ENCODE measurements at places on chromosomes 11 and 22. TPM values are rescaled to one million over a fixed set of nuclear protein-coding genes. Genes with fewer than 3 reads are reported as not detected.

DNA sequence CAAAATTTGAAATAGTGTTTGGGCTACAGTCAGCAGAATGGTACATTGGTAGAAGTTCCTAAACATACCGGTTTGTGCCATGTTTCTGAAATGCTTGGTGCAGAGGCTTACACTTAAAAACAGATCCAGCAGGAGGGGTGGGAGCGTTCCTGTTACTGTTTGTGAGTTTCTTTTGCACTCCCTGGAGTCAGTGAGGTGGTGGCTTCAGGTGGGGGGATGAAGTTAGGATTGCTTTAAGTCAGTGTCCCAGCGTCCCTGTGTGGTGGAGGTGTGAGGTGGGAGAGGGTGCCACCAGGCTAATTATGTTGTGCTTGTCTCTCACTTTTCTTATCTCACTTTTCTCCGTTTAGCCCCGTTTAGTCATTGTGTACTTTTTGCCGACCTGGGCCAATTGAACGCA, 9.7 kb downstream of the TNRC6B start:
- no peak for DNase-seq

- no peak for DNase-seq
These were observed 61.4 kb downstream of the LIF start for GRCh38 chr22:30185129-30185528.

GRCh38 chr11:1150769-1151365, 6.9 kb upstream of the MUC5AC start:
- no peak for DNase-seq

DNA sequence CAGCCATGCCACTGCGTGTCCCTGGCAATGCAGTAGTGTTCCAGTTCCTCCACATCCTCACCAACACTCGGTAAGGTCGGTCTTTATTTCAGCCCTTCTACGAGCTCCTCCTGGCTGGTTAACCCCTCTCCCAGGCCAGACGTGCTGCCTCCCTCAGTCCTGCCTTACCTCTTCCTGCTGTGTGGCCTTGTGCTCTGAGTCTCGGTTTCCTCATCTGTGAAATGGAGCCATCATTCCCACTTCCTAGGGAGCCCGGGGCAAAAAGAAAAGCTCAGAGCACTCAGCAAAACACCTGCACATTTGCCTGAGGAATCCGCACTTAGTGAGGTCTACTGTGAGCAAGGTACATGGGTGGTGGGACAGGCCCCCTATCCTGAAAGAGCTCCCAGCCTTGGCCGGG, 9.8 kb downstream of the TP53I11 start:
- DNase-seq: no peak

- DNase-seq: no peak
These were observed 295.1 kb upstream of the ANO5 start for GRCh38 chr11:21897752-21898151.

DNA sequence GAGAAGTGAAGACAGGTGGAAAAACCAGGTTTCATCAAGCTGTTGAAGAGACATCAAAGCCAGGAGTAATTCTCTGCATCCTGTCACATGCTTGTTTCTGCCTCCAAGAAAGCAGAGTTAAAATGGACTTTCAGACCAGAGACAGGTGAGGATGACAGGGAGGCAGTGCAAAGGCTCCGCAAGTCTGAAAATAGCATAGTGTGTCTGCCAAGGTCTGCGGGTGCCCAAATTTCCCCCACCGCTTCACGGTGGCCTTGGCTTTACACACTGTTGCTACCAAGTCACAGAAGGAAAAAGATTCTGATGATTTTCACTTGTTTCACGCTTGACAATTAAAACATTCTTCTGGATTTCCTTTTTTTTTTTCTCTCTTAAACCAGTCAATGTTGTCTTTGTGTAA, 44.2 kb downstream of the SNX19 start:
- no peak for DNase-seq

Gene CASP1
- polyA plus RNA-seq: 15.4 TPM

DNA sequence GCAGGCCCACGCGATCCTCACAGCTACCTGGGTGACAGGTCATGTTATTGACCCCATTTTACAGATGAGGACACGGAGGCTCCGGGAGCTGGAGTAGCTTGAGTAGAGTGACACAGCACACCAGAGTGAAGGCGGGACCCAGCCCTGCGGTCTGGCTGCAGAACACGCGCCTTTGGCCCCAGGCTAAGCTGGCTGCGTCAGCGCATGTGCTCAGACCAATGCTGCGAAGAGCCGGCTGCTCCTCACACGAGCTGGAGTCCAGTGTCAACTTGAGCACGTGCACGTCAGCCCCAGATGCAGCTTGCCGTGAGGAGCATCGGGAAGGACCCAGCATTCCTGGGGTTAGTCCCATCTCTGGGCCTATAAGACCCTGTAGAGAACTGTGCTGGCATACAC, 49.9 kb downstream of the SCUBE1 start:
- DNase-seq: peak; percentile 73

Gene CARD10
- 2.3 TPM for polyA plus RNA-seq

DNA sequence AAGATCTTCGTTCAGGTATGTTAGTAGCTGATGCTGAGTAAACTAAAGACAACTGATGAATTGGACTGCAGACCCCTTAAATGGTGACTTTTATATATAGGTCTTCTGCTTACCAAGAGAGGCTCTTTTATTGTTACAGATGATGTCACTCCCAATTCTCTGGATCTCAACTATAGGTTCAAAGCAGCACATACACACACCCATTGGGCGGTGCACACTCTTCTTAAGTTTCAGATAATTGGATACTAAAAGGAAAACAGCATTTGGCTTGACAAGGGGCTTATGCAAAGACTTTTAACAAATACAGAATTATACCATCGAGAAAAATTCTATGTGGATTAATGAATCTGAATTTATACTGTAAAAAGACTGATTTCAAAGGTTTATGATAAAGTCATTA, at the start of gene PTH:
Gene PTH, minus strand, starts transcription at position 69 of the 400 bp plus-strand sequence. CDS start 3,142 bp downstream, outside the sequence.
- no peak for DNase-seq

DNA sequence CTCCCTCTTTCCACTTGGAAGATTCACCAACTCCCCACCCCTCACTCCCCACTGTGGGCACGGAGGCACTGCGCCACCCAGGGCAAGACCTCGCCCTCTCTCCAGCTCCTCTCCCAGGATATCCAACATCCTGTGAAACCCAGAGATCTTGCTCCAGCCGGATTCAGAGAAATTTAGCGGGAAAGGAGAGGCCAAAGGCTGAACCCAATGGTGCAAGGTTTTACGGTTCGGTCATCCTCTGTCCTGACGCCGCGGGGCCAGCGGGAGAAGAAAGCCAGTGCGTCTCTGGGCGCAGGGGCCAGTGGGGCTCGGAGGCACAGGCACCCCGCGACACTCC, 397 bp upstream of the CD44 start:
- no peak for DNase-seq

- no peak for DNase-seq
These were observed 40.4 kb downstream of the C11orf58 start for GRCh38 chr11:16778876-16779275.

DNA sequence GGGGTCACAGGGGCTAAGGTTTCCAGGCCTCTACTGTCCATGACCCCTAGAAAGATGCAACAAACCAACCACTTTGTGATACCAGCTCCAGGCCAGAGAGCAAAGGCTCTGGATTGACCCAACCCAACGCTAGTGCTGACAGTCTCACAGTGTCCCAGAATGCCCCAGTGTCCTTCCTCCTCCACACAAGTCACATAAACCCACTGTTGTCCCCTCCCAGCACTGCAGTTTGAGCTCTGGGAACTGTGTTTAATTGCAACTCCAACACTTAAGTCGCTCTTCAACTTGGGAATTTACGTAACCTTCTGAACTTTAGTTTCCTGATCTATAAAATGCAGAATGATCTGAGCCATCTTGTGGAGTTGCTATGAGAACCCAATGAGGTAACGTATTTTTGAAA, 47.5 kb downstream of the PC start:
- DNase-seq: no peak

Gene ENTHD1
- polyA plus RNA-seq: not detected

Gene ARCN1
- 206 TPM for polyA plus RNA-seq

Gene MFRP
- polyA plus RNA-seq: not detected

GRCh38 chr11:85809863-85810262, 1.1 kb downstream of the SYTL2 start:
- no peak for DNase-seq

- DNase-seq: no peak
These were observed 79.8 kb upstream of the NCAM1 start for GRCh38 chr11:112881461-112881860.

Gene RIMBP3C
- 0.06 TPM for polyA plus RNA-seq

DNA sequence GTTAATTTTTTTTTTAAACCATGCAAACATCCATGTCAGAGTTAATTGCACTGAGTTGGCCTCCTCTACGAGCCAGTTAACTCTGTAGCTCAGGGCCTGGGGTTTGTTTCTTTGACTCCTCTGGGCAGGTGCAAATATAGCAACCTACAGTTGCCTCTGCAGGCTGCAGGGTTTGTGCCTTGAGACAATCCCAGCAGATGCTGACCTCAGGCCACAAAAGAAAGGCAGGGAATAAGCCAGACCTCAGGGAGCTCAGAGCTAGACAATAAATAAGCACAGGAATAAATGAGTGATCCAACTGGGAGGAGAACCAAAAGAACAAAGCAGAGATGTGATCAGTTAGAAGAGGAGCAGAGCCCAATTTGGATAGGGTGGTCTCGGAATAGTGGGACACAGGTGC, 390.8 kb downstream of the SHANK2 start:
- DNase-seq: no peak
